RCC 7860 (cell line): ENCODE measurements at places on chromosomes 4 and X.
A peak's percentile ranks its signal among the peaks of the same experiment; 100 is the strongest.

- DNase-seq, result no peak
Measured at GRCh38 chr4:74440356-74440755, 4.6 kb upstream of the AREG start.

- no peak for DNase-seq
Measured at GRCh38 chr4:80876810-80877209, 153.7 kb upstream of the BMP3 start.

DNA sequence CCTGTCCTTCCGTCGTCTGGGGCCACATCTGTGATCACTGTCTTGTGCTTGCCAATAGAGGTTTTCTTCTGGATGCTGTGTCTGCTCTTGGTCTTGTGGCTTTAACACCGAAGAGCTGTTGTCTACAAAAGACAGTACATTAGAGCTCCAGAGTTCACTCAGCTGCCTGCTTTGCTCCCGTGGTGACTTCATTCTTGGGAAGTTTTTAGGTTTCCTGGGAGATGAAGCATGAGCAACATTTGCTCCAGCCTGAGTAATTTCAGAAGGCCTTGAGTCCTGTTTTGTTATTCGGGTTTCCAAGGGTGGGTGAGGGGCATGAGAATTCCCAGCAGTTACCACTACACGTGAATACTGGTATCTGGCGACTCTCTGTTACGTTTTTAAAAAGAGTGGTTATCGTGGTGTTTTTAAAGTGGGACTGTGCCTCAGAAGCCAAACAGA, 189.2 kb downstream of the SHROOM3 start:
- peak; percentile 95 for DNase-seq

GRCh38 chr4:12635629-12636028, 848.5 kb downstream of the RAB28 start:
- no peak for DNase-seq

- DNase-seq, result no peak
Measured at GRCh38 chr4:172480471-172480870, 667.3 kb downstream of the GALNTL6 start.

DNA sequence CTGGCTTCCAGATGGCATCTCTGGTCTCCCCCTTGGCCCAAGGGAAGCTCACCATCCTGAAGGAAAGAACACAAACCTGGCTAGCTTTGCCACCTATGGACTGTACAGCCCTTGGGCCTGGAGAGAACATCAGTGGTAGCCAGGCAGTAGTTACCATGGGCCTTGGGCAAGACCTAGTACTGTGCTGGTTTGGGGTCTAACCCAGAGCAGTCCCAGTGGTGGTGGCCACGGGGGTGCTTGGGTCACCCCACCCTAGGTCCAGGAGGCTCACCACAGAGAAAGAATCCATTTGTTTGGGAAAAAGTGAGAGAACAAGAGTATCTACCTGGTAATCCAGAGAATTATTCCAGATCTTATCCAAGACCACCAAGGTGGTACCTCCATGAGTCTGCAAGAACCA, 290.7 kb upstream of the PPP1R2C start:
- DNase-seq, result no peak

- no peak for DNase-seq
Measured at GRCh38 chr4:151489462-151490203, 80.7 kb downstream of the FHIP1A start.

DNA sequence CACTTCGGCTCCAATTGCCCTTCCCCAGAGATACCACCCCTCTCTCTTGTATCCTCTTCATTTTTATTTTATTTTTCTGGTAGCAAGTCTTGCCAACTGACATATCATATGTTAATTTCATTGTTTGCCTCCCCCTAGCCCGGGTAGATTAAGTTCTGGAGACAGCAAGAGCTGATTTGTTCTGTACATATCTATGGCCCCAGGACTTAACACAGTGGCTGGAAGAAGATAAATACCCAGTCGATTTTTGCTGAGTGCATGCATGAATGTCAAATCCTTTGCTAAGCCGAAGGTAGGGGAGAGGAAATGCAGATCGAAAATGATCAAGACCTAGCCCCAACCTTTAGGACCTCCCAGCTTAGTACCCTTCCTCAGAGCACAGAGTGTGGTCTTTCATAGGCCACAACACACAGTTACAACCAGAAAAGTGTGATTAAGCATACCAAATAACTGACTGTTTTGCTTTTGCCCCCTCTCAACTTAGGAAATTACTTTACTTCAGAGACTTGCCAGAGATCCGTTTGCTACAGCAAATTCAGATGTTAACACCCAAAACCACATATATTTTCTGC, 58.7 kb upstream of the KLF3 start:
- no peak for DNase-seq

- DNase-seq, result no peak
Measured at GRCh38 chrX:97844161-97844560, 960.5 kb downstream of the RPA4 start.

DNA sequence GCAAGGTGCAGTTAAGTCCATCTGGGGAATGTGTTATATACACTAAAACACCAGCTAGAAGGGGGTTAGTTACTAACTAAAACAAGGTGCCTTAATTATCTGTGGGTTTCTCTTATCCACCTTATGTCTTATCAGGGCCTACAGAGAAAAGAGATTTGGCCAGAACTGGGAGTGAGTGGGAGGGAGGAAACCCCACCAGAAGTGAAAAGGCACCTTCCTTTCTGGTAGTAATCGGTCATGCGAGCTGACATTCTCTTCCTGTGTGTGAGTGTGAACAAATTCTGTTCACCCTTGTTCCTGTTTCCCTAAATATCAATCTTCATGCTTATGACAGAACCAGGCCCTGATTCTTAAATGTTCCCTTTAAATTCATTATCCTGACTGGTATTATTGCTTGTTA, 43.5 kb downstream of the SRPX2 start:
- no peak for DNase-seq

- DNase-seq, result no peak
Measured at GRCh38 chrX:74419864-74420195, 1.5 kb upstream of the SLC16A2 start.

DNA sequence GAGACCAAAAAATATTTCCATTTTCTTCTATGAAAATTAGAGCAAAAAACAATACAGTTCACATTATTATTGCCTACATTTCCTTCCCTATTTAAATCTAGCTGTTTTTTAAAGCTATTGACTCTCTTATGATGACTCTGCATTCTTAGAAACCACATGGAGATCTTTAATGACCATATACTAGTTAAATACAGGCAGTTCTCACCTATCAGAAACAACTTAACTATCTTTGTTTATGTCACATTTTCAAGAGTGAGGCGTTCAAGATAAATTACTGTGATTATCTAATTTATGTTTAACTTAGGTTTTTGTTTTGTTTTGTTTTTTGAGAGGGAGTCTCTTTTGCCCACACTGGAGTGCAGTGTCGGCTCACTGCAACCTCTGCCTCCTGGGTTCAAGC, 3.0 kb downstream of the CISD2 start:
- DNase-seq, result no peak

GRCh38 chr4:40750461-40751258, 905 bp downstream of the NSUN7 start:
- DNase-seq, result no peak

GRCh38 chr4:119118397-119118796, 17.2 kb upstream of the MYOZ2 start:
- DNase-seq, result no peak

DNA sequence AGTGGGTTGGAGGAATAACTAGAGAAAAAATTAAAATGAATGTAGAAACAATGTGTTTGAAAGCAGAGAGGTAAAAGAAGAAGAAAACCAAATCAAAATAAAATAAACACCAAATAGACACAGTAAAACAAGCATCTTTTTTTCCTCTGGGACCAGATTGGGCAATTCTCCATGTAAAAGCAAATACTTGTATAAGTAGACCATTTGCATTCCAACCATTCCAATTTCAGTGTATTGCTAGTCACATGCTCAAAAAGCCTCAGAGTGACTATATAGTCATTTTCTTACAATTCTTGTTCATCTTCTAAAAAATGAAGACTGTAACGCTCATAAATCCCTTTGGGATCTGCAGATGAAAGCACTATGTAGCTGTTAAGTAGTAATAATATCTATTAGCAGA, 969.5 kb downstream of the PCDH18 start:
- no peak for DNase-seq

DNA sequence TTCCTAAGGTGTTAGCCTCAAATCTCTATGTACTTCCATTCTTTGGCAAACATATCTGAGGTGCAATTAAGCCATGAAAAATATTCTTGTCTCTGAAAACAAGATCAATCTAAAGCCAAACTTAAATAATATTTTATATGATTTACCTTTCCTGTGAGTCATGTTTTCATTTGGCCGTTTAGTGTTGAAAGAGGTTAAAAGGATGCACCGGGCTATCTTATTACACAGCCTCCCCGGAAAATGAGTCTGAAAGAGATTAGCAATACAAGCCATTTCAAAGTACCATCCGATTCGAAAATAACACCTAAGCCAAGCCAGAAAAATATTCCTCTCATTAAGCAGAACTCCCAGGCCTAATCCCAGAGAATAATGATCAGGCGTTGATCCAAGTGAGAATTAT, 161.5 kb upstream of the EPHA5 start:
- DNase-seq, result no peak

GRCh38 chr4:151668689-151669402, 92.0 kb downstream of the GATB start:
- DNase-seq, result no peak

GRCh38 chrX:132657876-132658275, 169.0 kb upstream of the MBNL3 start:
- no peak for DNase-seq

DNA sequence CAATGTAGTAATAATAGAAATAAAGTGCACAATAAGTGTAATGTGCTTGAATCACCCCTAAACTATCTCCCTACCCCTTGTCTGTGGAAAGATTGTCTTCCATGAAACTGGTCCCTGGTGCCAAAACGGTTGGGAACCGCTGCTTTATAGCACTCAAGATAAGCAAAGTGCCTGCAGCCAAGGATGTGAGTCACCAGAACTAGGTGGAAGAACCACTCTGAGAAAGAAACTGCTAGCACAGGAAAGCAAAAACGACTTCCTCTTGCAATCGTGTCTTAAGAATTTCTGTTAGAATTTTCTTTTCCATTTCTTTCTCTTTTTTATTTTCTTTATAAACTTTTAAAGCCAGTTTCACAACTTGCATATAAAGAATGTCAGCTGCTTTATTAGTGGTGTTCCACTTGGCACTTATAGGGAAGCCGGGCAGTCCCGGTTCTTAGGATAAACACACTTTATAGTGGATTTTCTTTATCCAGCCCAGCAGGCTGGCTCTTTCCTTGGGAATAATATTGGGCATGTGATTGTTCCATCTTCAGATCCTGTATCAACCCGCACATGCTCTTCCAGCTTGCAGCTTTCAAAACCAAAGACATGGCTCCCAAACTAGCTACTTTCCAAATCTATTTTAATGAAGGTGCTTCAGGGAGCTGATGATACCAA, 32.3 kb upstream of the CXCL8 start:
- peak; percentile 77 for DNase-seq

DNA sequence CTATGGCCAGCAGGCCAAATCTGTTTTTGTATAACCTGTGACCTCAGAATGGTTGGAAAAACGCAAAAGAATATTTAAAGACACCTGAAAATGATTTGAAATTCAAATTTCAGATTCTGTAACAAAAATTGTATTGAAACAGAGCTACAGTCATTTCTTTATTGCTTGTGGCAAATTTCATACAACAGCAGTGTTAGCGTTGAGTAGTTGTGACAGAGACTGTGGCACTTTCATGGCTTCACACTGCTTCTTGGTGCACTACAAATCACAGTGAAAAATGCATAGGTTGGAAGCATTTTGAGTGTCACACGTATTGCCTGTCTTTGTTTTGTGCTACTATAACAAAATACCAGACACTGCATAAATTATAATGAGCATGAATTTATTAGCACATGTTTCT, 12.2 kb upstream of the PARM1 start:
- DNase-seq, result no peak

DNA sequence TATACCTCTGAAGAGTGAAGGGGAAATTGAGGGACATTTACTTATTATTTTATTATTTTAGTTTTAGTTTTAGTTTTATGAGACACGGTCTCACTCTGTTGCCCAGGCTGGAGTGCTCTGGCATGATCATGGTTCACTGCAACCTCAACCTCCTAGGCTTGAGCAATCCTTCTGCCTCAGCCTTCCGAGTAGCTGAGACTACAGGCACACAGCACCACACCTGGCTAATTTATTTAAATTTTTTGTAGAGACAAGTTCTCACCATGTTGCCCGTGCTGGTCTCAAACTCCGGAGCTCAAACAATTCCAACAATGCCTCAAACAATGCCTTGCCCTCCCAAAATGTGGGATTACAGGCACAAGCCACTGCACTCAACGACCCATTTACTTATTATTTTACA, 68.4 kb upstream of the BMP2K start:
- DNase-seq, result no peak

DNA sequence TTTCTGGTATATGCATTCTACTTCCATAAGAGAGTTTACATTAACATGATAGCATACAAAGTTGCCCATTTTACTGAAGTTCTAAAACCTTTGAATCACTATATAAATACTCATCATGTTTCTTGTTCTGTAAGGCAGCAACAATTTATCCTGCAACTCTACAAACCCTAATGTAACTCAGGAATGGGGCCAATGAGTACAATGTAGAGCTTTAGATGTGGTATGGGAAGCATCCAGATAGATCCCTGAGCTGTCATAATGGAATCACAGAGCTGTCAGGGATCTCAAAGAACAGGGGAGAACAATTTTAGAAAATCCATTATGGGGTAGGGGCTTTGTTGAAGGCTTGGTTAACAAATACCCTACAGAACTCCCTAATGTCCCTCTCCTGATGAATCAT, 88.5 kb downstream of the DCUN1D4 start:
- no peak for DNase-seq

GRCh38 chrX:134032441-134032840, 47.0 kb upstream of the GPC3 start:
- DNase-seq, result no peak

DNA sequence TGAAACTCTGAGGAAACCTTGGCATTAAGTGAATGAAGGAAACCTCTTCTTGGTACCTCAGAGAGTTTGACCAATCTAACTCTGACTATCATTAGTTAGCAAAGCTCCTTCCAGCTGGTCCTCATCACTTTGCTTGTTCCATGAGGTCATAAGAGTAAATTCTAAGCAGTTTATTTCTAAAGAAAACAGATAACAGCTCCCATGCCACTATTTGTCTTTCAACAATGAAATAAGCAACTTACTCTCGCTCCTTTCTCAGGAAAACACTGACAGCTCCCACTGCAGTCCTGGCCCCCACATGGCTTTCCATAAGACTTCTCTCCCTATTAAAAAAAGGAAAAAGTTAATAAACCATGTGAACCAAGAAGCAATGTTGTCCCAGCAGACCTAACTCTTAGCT, 127.7 kb downstream of the COL4A6 start:
- no peak for DNase-seq

DNA sequence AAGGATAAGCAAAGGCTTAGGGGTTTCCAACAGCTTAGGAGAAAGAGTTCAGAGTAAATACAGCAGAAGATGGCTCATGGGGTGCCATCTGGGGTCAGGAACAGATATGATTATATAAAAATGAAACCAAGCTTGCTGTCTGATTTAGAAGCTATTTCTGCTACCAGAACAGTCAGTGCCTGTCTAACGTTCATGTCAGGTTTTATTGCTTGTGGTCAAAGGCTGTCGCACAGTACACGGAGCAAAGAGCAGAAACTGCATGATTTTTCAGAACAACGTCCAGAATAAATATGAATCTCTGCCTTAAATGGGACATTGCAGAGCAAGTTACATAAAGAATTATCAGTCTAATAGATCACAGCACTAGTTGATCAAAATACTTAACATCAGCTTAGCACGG, 17.4 kb downstream of the CETN2 start:
- DNase-seq, result no peak
